ENCODE measurements at places on chromosomes 7 and 10. TPM values are rescaled to one million over a fixed set of nuclear protein-coding genes. Genes with fewer than 3 reads are reported as not detected.

- DNase-seq, result peak; percentile 16
Observed at GRCh38 chr7:7017707-7018280, 164.6 kb upstream of the C1GALT1 start.

- DNase-seq, result no peak
Observed at GRCh38 chr7:98192781-98193457, 18.3 kb upstream of the BHLHA15 start.

DNA sequence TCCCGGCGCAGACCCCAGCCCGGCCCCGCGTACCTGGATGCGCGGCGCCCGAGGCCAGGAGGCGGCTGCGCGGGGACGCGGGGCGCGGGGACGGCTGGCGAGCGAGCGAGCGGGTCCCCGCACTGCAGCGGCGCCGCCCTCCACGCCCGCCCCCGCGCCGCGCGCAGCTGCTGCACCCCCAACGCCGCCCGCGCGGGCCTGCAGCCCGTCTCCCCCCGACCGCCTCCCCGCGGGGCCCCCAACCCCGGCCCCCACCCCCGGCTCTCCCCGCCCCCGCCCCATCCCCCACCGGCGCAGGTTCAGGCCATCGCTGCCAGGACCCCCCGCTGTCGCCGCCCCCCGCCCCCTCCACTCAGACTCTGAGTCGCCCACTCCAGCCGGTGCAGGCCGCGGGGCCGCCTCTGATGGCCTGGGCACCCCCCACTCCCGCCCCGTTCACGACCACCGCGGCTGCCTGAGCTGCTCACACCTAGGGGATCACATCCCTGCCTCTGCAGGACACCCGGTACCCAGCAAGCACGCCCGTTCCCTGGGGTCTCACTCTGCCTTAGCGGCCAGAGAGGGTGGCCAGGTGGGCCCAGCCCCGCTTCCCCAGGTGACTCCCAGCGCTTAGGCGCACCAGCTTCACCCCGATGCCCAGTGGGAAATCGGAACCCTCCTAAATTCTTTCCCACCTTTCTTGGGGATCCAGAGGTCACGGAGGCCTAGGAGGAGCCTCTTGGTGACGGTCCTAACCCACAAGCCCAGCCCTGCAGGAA, 13.9 kb upstream of the DNAAF5 start:
- no peak for DNase-seq

GRCh38 chr7:24602860-24603456, 29.7 kb downstream of the PALS2 start:
- DNase-seq, result no peak

- no peak for DNase-seq
Observed at GRCh38 chr10:3235996-3236510, 63.5 kb upstream of the PITRM1 start.

GRCh38 chr10:62811159-62811875, 4.8 kb downstream of the EGR2 start:
- no peak for DNase-seq

DNA sequence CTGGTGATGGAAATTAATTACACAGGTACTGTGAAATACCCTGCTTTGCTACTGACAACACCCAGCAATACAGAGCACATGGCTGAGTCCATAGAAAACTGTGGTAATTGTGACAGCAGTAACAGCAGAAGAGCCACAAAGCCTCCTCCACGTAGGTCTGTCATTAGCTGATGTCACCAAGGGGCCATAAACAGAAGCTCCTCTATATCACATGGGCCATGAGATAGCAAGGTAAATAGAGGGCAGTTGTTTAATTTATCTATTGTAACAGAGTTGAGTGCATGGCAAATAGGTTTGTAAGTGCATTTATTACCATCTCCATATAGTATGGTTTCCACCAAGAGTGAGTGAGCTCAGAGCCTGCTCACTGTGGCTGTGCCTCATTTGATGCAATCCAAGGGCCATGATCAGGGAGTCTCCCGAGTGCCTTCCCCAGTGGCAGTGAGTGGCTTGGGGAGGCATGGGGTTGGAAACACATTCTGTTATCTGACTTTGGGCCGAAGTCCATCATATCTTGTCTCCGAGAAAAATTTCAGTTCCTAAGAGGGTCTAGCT, 281.2 kb downstream of the SKAP2 start:
- DNase-seq, result no peak

DNA sequence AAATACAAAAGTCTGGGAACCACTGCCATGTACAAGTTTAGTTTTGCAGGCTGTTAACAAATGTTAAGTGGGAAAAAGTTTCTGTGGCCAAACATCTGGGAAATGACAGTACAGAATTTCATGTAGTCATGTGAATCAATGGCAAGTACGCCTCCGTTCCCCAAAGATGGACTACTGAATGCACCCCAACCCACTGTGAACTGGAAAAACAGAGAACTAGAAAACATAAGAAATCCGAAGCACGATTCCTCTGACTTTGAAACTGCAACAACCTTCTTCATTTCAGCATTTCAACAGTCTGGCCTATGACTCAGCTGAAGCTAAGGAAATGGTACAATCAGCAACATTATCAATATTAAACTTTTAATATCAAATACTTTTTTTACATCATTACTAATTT, 41.8 kb downstream of the MCMBP start:
- DNase-seq, result no peak

GRCh38 chr7:81846398-81846797, 76.6 kb upstream of the HGF start:
- no peak for DNase-seq

DNA sequence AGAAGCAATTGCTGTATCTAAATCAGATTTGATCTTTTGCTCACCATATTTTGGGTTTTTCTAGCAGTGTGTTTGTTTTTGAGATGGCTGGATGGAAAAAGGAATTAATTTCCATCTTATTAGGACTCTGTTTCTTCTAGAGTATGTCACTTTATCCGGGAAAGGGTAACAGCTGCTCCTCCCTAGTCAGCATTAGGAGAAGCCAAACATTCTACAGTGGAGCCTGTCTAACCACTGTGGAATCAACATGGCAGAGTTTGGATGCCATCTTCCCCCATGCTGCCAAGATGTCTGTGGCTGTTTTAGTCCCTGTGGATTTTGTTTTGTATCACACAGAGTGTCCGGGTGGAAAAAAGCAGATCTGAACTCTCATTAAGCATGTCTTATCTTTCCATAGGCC, 16.0 kb upstream of the LMOD2 start:
- DNase-seq, result no peak

GRCh38 chr10:132563485-132564248, 26.1 kb downstream of the INPP5A start:
- DNase-seq, result no peak

- no peak for DNase-seq
Observed at GRCh38 chr10:86211691-86212390, 154.8 kb downstream of the GRID1 start.

GRCh38 chr10:8721650-8722049, 667.2 kb downstream of the GATA3 start:
- DNase-seq, result peak; percentile 40

DNA sequence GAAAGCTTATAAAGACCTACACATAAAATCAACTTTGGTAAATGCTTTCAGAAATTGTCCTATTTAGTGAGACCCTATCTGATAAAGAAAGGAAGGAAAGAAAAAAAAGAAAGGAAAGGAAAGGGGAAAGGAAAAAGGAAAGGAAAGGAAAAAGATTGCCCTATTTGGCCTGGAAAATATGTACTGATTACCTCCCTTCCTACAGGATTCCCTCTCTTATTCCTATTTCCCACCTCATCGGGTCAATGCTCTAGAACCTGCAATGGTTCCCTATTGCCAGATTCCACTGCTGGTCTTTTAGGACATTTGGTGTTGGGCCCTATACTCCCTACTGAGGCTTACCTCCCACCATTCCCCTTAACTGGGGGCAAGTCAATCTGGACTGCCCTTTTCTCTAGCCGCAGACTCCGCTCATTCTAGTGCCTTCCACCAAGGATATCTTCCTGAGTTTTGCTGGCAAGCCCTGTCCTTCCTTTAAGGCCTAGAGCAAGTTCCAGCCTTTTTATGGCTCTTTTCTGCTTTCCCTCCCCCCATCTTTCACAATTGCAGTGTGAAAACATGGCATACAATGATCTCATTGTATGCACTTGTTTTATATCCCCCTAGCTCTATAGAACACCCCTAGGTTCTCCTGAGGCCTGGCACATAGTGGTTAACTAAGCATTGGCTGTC, 4.4 kb downstream of the DDIT4 start:
- peak; percentile 41 for DNase-seq

GRCh38 chr10:70565556-70566514, 36.7 kb downstream of the PRF1 start:
- DNase-seq, result no peak

DNA sequence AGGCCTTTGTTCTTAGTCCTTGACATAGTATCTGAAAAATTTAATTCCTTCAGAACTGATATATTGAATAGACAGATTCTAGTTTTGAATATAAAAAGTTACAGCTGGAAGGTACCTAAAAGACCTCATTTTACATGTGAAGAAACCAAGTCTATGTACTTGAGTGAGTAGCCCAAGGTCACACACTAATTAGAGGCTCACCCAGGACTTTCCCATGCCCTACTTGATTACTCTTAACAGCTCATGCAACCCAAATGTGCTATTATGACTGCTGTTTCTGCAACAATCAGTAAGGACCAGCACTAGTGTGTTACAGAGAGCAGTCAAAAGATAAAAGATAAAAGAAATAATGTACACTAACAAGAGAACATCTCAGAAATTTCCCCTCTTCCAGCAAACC, 40.7 kb upstream of the BET1 start:
- no peak for DNase-seq

GRCh38 chr7:24595671-24596418, 22.6 kb downstream of the PALS2 start:
- DNase-seq, result no peak

DNA sequence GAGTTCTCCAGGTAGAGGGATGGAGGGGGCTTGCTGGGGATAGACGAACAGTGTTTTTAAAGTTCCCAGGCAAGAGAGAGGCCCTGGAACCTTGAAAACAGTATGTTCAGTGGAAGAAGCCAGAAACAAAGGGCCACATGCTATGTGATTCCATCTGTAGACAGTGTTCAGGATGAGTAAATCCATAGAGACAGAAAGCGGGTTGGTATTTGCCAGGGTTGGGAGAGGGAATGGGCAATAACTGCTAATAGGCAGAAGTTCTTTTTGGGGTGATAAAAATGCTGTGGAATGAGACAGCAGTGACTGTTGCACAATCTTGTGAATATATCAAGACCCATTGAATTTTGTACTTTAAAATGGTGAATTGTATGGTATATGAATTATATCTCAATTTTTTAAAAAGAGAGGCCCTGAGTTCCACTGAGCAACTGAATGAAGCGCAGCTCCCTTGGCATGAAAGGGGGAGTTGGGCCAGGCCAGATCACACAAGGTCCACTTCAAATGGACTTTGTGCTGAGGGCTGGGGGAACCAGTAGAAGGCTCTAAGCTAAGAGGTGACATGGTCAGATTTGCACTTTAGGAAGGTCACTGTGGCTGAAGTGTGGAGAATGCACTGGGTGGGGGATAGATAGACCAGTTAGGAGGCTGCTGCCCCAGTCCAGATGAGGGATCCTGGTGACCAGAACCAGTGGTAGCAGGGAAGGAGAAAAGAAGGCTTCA, 34.0 kb downstream of the LEP start:
- no peak for DNase-seq

GRCh38 chr10:120658943-120659885, 191.9 kb upstream of the WDR11 start:
- DNase-seq, result no peak

DNA sequence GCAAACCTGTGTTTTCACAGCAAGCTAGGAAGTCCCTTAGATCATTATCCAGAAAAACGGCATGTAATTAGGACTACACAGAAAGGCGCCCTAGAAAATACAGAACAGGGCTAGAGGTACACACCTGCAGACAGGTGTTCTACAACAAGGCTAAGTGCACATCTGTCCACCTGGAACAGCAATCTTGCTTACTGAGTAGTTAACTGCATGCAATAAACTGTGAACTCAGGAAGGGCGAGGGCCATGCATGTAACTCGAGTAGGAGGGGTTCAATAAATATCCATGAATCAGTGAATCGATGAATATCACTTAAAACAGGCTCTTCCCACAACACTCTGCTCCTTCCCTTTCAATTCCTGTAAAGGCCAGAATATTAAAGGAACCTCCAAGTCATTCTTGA, 22.0 kb downstream of the FAM171A1 start:
- DNase-seq, result no peak

DNA sequence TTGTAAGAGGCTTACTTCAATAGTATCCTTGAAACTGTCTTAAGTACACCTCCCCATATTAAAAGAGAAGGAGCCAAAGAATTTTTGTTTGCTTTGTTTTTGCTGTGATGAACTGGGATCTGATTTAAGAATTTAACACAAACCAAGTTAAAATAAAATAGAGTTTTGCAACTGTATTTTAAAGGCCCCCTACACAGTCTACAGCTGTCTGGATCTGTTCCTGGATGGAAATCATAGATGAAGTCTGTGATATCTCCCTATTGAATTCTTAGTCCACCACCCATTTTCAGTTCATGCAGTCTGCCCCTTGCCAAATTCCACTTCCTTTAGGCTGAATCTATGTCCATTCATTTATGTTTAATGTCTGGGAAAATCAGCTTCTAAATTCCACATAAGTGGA, 169.8 kb upstream of the MEOX2 start:
- DNase-seq, result no peak

DNA sequence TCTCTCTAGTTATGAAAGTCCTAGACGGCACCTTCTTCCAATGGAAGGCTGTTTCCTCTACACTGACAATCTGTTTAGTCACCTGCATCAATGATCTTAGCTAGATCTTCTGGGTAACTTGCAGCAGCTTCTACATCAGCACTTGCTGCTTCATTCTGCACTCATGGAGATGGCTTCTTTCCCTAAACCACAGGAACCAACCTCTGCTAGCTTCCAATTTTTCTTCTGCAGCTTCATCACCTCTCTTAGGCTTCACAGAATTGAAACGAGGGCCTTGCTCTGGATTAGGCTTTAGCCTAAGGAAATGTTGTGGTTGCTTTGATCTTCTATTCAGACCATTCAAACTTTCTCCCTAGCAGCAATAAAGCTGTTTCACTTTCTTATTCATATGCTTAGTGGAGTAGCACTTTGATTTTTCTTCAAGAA, 24.6 kb downstream of the NAMPT start:
- DNase-seq, result no peak

- DNase-seq, result no peak
Observed at GRCh38 chr10:78896159-78896928, 172.4 kb upstream of the ZMIZ1 start.

DNA sequence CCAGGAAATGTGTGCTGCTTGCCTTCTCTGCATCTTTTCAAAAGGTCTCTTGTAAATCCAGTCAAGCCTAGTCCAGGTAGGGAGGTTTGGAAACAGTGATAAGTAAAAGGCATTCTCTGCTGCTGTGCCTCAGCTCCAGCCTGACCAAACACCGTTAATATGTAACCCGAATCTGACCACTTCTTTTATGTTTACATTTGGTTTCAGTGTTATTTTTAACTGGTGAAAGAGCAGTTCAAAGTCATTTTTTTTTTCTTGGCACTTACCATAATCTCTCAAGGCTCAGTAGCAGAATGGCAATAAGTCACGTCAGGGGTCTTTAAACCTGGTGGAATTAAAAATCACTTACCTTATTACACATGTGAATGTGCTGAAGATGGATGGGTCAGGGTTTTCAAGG, 216.8 kb downstream of the PTEN start:
- no peak for DNase-seq

- peak; percentile 55 for DNase-seq
Observed at GRCh38 chr10:13349463-13350274, 1.6 kb upstream of the SEPHS1 start.

FAM25G gene
- not detected for total RNA-seq

LRIT1 gene
- not detected for total RNA-seq

FEZF1 gene
- total RNA-seq, result not detected

SFRP4 gene
- not detected for total RNA-seq

SSC4D gene
- 3.5 TPM for total RNA-seq

CTBP2 gene
- total RNA-seq, result 60.5 TPM

RNF148 gene
- total RNA-seq, result 0.72 TPM

PNLIP gene
- not detected for total RNA-seq

AS3MT gene
- total RNA-seq, result 0.22 TPM
